SHP77 (cell line): ENCODE measurements at places on chromosomes 7 and 10.

GRCh38 chr10:52256832-52257691, 57.0 kb upstream of the DKK1 start:
- peak; percentile 58 for DNase-seq

GRCh38 chr10:70921285-70921684, 32.9 kb upstream of the PCBD1 start:
- no peak for DNase-seq

GRCh38 chr7:106865130-106866041, at the start of gene PIK3CG:
PIK3CG (plus strand) TSS chr7:106865282; CDS start chr7:106867562, 2,280 bp downstream.
- DNase-seq: no peak

GRCh38 chr10:130014263-130015074, 50.4 kb upstream of the EBF3 start:
- no peak for DNase-seq
